RPMI7951 (cell line): ENCODE measurements at places on chromosomes 1 and 21.

GRCh38 chr1:190170321-190170720 lies 307.3 kb downstream of the BRINP3 start:
- no peak for DNase-seq

- DNase-seq: no peak
These were observed 35.0 kb upstream of the TDRD10 start for GRCh38 chr1:154466921-154467417.

- DNase-seq: no peak
These were observed 316.2 kb downstream of the ZP4 start for GRCh38 chr1:237574536-237574935.

- DNase-seq: peak; percentile 82
These were observed 46.1 kb downstream of the SLC44A3 start for GRCh38 chr1:94866164-94866807.
